ENCODE measurements at places on chromosomes 16 and 17.

DNA sequence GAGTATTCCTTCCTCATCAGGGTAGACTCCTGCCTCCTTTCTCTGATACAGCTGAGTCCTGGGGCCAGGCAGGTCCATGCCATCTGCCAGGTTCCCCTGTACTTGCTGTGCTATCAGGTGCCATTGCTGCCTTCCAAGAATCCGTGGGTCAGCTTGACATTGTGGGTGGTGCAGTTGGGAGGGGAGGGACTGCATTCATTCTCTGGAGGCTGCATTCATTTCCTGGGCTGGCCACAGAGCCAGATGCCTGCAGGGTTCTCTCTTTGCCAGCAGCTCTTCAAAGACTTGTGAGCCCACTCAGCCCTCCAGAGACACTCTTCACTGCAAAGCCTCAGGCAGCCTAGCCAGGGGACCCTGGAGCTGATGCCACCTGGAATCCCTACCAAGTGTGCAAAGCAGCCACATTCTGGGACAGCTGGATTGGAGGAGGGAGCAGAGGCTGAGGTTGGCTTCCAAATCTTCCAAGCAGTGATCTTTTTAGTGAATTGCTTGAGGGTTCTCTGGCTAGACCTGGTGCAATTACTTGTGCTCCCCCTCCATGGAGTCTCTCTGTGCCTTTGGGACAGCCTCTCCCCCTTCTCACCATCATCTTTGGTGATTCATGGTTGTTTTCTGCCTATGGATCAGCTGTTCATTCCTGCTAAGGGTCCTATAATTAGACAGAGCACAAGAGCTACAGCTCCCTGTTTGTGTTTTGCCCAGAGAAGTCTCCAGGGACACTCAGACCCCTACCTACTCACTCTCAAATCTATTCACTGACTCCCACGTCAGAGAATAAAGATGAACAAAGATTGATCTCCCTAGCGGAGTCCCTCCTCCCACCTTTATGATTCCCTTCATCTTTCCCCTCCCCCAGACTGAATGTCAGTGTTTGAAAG is 20.9 kb downstream of the ANKFN1 start:
- DNase-seq = no peak

DNA sequence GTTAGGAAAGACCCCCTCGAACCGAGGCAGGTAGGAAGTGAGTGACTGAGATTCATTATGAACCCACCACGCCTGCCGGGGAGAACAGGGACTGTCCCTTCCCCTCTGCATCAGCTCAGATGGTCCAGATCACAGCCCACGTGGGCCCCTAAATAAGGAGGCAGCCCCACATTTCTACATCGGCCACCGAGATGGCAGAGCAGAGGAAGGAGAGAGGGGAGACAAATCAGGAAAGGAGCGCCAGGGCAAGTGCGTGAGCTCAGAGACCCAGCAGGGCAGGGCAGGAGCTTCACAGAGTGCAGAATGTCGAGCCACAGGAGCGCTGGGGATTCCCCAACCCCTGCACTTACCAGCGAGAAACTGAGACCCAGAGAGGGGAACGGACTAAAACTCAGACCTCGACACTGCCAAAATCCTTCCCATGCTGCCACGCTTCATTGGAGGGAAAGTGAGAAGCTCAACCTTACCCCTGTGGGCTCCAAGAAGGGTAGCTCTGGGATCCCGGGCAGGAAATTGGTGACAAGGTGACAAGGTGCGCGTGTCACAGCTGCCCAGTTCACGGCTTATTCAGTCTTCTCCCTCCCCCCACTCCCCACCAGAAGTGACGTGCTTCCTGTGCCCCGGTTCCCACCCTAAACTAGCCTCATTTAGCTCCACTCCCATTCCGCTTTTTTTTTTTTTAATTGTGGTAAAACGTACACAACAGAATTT is at the start of gene ICAM2:
Gene ICAM2, minus strand, starts transcription at position 578 of the 711 bp plus-strand sequence. CDS start 13,942 bp downstream, outside the sequence.
- no peak for DNase-seq

GRCh38 chr16:83220066-83220465 is 587.7 kb upstream of the HSBP1 start:
- DNase-seq = no peak

DNA sequence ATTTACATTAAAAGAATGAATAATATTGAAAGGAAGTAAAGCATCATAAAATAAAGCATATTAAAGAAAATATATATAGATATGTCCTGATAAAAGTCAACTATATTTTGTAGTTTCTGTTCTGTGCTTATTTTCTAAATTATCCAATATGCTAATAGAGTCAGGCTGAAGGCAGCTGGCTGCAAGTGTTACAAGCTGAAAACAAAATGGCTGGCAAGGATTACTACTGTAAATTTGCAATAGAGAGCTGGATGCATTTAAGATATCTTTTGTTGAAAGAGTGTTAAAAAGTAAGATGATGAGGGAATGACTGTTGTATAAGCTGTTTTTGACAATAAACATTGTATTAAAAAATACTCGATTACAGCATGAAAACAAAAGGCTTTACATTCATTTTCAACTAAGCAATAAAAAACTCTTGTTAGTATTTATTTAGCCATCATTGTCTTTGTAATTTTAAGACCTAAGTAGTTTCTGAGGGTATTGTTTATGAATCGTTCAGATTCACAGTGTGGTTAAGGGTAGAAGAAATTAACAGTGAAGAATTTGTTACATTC is 76.3 kb downstream of the TANC2 start:
- no peak for DNase-seq

DNA sequence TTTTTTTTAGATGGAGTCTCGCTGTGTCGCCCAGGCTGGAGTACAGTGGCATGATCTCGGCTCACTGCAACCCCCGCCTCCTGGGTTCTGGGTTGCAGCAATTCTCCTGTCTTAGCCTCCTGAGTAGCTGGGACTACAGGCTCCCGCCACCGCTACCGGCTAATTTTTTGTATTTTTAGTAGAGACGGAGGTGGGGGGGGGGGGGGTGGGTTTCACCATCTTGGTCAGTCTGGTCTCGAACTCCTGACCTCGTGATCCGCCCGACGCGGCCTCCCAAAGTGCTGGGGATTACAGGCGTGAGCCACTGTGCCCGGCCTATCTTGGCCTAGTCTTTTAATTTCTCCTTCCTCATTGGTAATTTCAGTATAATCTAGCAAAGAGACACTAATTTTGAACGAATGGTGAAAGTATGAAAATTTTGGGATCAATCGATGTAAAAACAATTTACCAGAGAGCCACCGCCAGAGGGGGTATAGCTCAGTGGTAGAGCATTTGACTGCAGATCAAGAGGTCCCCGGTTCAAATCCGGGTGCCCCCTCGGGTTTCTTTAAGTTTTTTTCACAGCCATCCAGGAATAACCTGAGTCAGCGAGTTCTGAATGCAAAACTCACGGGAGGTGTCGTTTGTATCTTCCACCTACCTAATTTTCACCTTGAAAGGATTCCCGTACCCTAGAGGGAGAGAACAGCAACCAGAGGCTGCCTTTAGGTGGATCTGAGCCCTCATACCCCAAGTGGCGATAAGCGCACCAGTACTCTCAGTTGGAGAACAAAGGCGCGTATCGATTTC is 2.5 kb upstream of the LASP1 start:
- DNase-seq = peak; percentile 74

GRCh38 chr16:89602273-89602951 is 11.0 kb upstream of the DPEP1 start:
- DNase-seq = peak; percentile 47

DNA sequence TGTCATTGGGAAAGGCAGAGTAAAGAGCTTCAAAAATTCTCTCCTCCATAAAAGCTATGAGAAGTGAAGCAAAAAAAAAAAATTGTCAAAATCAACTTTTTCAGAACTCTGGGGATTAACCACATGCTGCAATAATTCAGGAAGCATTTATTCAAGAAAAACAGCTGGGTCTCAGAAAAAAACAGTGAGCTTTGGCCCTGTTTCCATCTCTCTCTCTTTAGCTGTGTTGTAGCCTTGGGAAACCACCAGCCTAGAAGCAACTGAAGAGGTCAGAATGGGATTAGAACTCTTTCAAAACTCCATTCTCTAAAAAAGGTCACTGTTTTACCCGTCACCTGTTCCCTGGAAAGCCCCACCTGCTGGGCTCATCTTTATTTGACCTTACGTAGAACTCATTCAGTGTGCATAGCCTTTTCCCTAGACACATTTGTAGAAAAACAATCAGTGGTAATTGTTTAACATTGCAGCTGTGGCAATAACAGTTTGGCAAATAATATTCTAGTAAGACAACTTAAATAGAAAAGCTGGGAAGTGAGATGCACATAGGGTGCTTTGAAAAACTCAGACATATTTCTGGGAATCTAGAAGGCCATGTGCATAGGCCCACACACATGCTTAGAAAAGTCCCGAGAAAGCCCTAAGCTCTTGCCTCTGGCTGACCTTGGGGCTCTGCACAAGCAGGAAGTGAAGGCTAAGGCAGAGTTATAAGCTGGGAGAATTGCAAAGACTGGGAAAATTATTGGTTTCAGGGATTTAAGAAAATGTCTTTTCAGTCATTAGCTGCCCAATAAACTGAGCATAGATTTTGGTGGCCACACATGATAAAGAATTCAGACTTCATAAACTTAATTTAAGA is 18.0 kb downstream of the SLC5A11 start:
- DNase-seq = no peak

GRCh38 chr16:58020628-58021521 is 4.7 kb upstream of the MMP15 start:
- DNase-seq = peak; percentile 69

- DNase-seq = no peak
Observed at GRCh38 chr17:11608396-11608795, 10.1 kb downstream of the DNAH9 start.

GRCh38 chr16:22190081-22190775 is 15.8 kb upstream of the EEF2K start:
- peak; percentile 100 for DNase-seq

DNA sequence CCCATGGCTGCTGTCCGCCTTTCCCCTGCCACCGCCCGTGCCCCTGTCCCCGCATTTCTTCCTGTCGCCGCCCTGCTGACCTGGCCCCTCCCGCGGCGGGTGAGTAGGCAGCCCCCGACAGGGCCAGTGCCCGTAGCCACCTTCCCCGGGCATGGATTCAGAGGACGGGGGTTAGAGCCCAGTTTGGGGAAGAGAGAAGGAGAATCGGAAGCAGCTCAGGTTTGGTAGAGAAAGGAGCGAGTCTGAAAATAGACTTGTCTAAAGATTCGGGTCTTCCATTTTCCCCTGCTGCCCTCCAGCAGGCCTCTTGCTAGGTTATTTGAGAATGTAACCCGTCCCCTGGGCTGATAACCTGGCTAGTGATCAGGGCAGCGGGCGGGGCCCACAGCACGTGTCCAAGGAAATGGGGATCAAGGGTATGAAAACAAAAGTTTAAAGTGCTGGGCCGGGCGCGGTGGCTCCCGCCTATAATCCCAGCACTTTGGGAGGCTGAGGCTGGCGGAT is 7.9 kb upstream of the CLDN9 start:
- DNase-seq = no peak

- DNase-seq = no peak
Observed at GRCh38 chr17:77160875-77161530, 20.2 kb downstream of the SEC14L1 start.

DNA sequence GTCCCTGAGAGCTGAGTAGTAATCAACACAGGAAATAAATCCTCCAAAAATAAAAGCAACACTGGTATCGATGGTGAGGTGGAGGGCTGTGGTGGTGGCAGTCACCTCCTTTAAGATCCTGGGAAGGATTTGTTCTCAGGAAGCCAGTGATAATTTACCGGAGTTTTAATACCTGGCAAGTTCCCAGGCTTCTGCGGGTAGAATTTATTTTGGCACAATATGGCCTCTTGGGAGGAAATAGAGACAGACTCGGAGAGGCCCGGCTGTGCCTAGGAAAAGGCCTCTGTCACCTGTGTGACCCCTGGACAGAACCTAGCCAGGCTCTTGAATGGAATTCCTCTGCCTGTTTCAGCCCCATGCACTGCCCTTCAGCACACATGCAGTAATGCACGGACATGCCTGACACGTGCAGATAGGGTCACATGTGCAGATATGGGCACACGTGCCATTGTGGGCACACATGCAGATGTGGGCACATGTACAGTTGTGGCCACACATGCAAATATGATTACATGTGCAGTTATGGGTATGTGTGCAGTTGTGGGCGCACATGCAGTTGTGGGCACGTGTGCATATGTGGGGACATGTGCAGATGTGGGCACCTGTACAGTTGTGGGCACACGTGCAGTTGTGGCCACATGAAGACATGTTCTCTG is 33.5 kb downstream of the MGAT5B start:
- DNase-seq = no peak

DNA sequence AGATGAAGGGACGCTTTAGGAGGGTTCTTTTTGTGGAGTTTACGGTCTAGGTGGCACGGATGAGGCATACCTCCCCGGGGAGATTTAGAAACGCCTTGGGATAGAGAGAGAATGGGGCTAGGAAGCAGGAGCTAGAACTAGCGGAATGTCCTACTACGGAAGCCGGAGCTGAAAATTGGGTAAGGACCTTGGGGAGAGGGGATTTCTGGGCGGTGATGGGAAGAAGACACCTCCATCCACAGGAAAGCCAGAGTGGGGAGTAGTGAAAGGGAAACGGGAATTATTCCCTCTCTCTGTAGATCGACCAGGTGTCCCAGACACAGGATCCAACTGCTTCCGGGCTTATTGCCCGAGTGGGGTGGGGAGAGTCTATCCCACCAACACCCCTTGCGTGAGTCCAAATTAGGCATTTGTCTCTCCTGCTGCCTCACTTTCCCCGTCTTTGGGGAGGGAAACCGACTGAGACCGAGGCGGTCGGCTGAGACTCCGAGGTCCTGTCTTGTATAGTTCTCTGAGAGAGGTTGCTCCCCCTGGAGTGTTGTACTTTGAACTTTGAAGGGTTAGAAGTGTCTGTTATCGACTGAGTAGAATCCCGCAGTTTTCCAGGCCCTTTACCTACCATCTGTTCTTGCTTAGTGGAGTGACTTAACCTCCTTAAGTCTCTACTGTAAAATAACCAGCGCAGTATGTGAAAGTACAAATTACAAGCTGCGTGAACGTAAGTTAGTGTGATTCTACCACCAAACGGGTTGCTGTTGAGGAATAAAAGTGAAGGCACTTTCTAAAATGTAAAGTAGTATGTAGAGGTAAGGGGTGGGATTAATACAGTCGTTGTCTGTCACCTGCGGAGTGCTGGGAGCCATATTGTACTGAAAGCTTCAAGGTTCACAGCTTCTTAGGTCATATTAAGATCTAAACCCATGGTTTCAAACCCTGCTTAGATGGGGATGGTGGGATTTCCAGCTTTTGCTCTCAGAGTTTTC is 1.0 kb downstream of the RSPRY1 start:
- peak; percentile 31 for DNase-seq

- peak; percentile 37 for DNase-seq
Observed at GRCh38 chr17:32111141-32111771, 31.0 kb upstream of the RHOT1 start.

DNA sequence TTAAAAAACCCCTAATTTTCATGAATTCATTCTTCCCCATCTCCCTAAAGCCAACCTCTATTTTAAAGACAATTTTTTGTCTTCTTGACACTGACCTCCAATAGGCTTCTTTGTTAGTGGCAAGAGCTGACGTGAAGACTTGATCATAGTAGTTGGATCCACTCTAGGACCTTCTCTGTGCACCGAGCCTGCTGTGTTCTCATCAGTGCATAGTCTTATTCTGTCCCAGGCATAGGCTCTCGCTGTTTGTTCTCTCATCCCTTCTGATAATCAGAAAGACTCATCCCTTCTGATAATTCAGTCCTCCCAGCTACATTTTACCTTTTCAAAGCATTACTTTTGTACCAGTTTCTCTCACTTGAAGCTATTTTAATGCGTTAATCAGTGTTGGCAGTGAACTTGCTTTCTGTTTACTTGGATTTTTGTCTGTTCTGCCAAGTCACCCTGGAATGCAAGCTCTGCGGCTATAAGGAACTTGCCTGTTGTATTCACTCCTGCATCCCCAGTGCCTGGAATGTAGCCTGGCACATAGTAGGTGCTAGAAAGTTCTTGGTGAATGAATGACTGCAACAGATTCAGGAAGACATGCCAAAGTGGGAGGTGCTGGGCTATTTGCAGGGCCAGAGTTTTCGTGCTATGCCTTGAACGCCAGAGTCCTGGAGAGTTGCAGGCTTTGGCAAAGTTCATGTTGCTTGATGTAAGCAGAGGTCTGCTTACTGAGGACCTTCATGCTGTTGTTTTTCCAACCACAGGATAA is 147.6 kb upstream of the MPHOSPH6 start:
- DNase-seq = no peak

All from endothelial cell (in vitro differentiated cells).